ENCODE measurements at places on chromosomes 3 and 15.

- no peak for DNase-seq
Measured at GRCh38 chr15:68424754-68425390, 7.1 kb downstream of the ITGA11 start.

DNA sequence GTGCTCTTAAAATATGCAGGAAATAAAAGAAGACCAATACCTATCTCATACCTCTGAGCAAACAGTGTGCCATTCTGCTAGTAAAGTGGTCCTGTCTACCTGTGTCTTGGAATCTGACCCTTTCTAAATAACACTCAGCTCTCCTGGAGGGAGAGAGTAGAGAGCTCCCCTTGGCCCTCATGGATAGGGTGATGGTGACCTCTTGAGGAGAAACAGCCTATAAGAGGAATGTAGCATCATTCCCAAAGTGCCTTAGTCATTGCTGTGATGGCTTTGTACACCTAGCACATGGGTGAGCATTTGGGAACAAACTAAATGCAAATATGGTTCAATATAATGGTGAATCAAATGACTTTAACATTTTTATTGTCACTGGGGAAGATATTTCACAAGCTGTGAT, 10.0 kb downstream of the SNTN start:
- DNase-seq, result no peak

DNA sequence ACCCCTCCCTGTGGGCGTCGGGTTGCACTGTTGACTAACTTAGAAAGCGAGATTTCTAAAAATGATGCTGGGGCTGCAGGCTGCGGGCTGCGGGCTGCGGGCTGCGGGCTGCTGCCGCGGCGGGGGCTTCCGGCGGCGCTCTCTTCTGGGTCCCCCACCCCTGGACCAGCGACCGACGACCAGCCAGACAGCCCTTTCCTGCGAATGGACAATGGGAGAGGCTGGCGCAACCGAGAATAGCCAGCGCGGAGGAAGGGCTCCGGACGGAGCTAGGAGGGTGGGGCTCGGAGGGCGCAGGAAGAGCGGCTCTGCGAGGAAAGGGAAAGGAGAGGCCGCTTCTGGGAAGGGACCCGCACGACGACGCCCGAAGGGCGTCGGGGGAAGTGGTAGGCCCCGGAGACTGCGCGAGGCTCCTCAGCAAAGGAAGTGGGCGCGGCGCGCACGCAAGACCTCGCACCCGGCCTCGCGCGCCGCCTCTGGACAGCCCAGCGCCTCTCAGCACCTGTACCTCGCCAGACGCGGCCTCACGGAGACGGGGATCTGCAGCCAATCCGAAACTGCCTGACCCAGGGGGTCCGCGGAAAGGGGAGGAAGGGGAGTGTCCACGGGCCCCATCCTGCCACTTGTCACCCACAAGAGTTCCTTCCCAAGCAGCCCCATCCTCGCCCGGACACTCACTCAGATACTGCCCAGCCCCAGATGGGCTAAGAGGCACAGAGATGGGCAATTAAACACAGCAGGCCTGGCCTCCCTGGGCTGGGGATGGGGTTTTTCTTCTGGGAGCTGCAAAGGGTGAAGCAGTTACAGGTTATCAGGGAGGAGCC, 70.7 kb downstream of the SLC12A8 start:
- DNase-seq, result no peak

DNA sequence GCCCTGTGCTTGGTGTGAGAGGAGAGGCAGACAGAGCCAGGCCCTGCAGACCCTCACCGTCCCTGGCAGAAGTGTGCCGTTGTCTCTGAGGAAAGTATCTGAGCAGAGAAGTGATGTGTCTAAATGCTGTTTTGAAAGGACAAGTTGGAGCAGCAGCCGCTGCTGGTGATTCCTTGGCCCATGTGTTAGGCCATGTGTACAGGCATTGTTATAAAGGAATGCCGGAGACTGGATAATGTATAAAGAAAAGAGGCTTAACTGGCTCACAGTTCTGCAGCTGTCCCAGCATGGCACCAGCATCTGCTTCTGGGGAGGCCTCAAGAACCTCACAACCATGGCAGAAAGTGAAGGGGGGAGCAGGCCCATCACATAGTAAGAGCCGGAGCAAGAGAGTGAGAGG, 334.6 kb upstream of the ATP10A start:
- DNase-seq, result no peak

DNA sequence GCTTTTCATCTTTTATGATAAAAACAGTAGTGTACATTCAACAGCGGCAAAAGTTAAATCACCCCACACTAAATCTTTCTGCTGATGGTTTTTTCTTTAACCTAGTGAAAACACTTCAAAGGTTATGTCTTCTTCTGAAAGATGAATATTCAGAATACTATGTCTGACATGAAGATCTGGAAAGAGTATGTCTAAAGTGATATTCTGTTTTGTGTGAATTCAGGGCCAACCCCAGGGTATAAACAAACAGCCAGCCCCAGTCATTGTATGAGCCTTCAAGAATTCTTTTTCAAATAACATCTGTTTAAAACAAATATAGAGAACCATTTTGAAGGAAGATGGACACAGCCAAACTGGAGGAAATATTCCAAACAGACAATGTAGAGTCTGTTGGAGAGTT, 581.0 kb upstream of the NAALADL2 start:
- no peak for DNase-seq

DNA sequence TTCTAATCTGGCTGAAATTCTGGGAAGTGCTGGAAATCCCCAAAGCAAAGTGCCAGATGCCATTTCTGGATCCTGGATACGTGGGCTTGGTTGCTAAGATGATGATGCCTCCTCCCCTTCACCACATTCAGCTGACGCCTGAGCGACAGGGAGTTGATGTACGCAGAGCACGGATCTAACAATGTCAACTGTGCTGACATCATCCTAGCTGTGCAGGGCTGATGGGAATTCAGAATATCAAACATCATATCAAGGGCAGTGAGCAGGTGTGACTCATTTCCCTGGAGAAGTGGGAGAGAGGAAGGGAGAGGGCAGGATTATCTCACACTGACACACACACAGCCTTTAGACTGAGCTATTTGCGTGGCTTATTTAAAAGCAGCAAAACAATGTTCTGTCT, 92.6 kb upstream of the ZBTB20 start:
- DNase-seq, result no peak

DNA sequence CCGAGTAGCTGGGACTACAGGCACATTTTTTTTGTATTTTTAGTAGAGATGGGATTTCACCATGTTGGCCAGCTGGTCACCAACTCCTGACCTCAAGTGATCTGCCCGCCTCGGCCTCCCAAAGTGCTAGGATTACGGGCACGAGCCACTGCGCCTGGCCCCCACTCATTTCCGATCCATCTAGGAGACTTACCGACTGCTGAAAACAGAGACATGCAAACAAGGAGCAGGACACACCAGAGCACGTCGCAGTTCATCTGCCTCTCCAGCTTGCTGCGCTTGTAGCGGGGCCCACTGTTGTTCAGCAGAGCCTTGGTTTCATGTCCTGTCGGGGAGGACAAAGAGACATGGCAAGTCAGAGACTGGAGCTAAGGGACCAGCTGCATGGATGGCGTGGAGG, 137.4 kb downstream of the ATP10A start:
- no peak for DNase-seq

DNA sequence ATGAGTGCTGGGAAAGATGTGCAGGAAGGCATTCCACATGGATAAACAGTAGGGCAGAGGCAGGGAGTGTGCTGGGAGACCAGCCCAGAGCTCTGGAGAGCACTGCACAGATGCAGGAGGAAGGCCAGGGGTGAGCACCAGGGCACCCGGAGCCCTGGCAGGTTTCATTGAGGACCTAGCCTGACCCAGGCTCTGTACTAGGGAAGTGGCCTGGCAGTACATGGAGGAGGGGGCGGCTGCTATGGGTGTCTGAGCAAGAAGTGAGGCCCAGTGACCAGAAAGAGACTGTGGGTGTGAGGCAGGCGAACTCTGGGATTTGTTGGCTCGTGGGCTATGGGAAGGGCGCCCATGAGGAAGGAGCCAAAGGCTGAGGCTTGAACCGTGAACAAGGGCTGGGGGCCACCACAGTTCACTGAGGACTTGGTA, 139.1 kb downstream of the DNAJB8 start:
- no peak for DNase-seq

DNA sequence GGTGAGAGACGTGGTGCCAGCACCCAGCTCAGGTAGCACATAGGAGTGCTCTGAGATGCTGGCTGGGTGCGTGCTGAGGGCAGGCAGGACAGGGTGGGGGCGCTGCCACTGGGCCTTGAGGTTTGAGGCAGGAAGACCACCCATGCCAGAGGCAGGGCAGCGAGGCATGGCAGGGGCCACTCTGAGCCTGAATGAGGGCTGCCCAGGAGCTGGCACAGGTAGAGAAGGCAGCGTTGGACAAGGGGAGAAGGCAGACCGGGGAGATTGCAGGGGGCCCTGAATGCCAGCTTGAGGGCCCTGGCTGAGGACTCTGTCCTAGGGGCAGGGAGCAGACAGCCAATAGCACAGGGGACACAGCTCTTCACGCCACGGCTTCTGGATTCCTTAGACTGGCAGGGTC, 50.2 kb downstream of the ADAMTS7 start:
- no peak for DNase-seq

DNA sequence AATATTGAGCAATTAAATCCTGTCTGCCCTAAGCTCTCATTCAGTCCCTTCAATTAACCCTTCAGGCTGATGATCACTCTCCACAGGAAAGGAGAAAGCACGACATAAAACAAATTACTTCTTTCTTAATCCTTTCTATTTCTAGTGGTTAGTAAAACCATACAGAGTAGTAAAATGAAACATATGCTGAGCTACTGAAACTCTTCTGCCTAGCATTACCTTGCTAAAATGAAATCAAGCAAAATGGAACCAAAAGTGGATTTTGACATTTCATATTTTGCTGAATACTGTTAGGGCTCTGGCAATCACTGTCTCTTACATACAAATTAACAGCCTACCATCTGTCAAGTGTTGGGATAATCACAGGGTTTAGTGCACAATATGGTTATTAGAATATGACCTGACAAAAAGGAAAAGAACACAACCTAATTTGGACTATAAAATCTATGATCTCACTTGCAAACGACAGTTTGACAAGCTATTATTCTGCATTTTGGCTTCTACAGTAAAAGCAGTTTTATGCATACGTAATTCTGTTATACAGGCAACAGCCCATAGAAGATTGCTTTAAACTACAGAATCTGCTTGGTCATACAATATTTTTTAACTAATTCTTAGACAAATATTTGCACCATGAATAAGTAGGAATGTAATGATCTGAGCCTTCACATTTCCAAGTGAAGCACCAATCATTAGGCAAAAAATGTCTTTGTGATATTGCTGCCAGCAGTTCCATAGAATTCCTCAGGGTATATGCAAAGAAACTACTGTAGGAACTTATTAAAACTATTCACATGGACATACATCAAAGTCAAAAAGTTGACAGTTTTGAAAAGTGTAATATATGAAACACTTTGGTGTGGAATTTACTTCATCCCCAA, 105.0 kb downstream of the FHIT start:
- DNase-seq, result no peak

DNA sequence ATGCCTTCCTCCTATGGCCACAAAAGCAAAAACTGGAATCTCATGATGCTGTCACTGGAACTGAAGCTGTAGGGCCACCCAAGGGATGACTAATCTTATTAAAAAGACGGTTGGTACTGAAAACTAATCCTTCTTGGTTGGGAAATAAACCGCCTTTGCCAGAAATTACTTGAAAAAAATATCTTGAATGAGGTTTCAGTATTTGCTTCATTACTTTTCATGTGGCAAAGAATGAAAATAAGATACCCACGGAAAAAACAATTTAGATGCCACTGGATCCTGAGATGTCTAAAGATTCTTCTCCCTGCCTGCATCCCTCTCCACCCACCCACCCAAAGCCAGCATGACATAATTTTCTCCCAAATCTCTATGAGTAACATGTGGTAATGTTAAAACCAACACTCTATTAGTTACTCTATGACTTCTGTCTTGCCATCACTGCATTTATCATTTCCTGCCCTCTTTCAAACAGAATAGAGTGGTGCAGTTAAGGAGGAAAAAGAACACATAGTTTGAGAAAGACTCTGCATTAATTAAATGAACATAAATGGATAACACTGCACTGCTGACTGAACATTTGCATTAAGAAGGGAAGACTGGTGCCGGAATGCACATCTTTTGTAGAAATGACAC, 111.8 kb upstream of the DPH6 start:
- no peak for DNase-seq

DNA sequence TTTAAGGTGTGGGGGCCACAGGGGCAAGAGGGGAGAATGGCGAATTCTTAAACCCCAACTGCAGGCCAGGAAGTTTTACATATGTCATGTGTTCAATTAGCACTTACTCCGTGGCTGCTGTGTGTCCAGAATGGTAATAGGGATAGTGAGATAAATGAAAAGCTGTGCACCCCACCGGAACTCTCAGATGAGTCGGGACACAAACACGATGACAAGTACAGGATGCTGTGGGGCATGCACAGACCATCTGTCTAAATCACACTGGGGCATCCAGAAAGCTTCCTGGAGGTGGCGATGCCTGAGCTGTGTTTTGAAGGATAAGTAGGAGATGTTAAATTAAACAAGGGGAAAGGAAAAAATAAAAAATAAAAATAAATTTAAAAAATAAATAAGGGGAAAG, 18.3 kb upstream of the TMEM158 start:
- DNase-seq, result no peak

- DNase-seq, result no peak
Measured at GRCh38 chr3:171954690-171955383, 84.5 kb upstream of the FNDC3B start.

DNA sequence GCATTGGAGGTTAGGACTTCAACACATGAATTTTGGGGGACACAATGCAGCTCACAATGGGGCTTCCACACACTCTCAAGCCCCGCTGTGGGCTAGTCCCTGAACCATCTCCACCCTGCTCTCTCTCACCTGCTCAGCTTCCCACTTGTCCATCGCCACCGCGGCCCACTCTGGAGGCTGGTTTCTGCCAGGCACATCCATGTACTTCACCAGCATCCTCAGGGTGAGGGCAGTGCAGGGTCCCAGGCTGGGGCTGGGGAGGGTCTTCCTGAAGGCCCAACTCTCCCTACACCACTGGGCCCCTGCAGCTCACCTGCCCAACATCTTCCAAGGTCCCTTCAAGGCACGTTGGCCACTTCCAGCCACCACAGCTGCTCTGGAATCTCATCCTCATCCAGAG, 46.4 kb downstream of the KLF15 start:
- no peak for DNase-seq

DNA sequence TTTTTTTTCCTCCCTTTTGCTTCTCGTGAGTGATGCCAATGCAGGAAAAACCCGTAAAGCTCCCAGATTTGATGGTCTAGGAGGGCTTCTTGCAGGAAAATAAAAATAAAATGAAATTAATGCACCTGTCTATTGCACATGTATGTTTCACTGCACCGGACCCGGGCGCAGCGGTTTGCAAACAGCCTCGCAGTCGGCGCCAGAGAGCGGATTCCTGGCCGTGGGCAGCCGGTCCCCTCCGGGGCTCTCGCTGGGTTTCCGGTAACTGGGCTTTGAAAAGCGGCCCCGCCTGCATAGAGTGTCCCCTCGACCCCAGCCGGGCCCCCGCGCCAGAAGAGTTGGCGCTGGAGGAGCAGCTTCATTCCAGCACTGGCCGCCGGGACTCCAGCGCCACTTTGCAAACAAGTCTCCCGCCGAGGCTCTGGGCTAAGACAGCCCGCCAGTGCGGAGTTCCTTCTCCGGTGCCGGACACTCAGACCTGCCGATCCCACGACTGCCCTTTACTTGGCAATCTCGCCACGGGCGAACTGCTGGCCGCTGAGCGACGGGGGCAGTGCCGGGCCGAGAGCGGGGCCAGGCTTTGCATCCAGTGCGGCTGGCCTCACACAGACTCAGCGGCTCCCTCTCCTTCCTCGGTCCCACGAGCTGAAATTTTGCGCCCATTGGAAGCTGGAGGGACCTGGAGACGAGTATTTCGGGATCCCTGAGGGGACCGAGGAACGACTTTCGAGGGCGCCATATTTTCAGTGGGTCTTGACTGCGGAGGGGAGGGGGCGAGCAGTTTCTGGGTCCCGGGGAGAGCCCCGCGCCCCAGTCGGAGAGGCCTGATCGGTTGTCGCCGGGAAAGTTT, 225.9 kb upstream of the C2CD4B start:
- no peak for DNase-seq

Data from SIG-M5 (cell line).